ENCODE measurements at places on chromosomes 3 and 15. TPM values are rescaled to one million over a fixed set of nuclear protein-coding genes. Genes with fewer than 3 reads are reported as not detected.

PLCB2 gene
- 120 TPM for total RNA-seq

DNA sequence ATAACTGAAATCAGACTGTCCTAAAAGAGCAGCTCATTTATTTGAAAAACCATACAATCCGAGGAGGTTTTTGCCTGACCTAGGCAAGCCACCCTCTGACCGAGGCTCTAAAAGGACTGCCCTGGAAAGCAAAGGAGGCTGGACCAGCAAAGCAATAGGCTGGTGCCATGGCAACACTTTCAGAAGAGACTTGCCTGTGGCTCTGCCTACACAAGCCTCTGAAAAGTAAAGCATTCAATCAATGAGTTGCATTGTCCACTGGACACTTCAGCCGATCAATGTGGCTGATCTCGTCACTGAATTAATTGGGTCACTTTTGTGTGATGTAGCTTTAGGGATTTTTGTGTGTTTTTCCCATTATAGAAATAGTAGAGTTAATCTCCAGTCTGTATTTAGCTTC lies 99.1 kb upstream of the SEMA6D start:
- DNase-seq: no peak

DNA sequence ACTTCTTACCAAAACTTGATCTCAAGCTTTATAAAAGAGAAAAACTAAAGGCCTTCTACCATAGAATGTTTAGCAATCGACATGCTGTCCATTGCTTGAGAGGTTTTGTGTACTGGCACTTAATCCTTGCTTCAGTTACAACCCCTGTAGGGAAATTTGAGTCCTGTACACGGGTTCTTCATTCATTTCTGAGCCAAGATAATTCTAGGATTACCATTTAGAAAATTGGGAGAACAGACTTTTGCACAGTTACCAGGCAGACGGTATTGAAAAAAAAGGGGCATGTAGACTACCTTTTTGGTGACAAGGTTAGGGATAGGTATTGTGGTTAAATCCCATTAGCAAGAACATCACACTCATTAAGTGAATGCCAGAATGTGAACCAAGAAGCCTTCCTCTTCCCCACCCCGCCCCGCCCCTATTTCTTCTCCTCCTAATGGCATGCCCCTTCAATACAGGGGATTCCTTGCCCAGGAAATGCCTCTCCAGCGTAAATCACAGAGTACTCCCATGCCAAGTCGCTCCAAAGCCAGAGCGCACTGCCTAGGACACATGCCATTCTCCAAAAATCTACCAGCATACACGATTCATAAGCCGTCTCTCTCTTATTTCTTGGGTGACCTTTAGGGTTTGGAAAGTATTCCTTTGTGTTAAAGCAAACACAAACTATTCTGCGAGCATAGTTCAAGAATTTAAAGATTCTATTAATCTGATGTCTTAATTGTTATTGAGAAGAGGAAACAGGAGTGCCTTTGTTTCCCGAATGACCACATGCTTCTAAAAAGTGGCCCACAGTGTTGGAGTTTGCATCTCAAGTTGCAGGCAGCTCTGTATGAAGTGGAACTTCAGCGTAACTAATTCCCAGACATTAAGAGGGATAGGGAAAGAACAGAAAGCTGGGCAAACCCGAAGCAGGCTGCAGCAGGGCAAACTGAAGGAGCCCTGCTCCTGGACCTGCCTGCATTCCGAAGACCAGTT lies 164.0 kb upstream of the NR2F2 start:
- DNase-seq: no peak

ATP2B2 gene
- total RNA-seq: not detected

CELF6 gene
- 0.33 TPM for total RNA-seq

DNA sequence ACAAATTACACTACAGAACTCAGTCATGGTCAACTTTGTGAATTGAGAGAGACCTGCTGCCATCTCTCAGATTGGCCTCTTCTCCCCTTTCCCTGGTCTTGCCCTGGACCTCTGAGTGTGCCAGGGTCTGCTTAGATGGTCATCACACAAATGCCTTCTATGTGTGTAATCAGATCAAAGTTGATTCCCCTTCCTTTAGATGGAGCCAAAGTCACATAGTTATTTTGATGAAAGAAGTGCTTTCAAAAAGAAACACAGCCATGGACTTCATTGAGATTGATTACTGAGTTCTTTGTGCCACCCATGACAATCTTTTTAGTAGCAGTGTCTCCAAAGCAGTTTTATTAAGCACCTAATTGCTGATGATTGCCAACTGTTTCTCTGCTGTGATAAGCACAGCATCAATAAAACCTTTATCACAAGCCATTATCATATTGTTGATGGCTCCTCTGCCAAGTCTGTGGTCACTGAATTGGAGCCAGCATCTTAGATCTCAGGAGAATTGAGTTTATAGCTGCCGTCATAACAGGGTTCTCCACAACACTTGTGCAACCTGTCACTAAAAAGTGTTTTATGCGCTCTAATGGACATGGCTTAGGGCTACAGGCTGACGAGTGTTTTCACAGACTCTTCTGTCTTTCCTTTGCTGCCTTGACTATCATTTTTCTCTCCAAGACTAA lies 149.7 kb upstream of the NUDT16 start:
- no peak for DNase-seq

GRCh38 chr3:156604064-156604641 lies 49.2 kb upstream of the SSR3 start:
- DNase-seq: no peak

- DNase-seq: peak; percentile 74
Observed at GRCh38 chr3:52934630-52935530, 37.5 kb upstream of the STIMATE start.

- DNase-seq: no peak
Observed at GRCh38 chr3:42732196-42732828, 29.7 kb upstream of the HHATL start.

GRCh38 chr3:113698956-113699355 lies 2.5 kb upstream of the USF3 start:
- DNase-seq: no peak

EDEM1 gene
- total RNA-seq: 79.0 TPM

HERC2 gene
- 41.6 TPM for total RNA-seq

- DNase-seq: no peak
Observed at GRCh38 chr15:66184936-66185790, 68.4 kb downstream of the MEGF11 start.

DNA sequence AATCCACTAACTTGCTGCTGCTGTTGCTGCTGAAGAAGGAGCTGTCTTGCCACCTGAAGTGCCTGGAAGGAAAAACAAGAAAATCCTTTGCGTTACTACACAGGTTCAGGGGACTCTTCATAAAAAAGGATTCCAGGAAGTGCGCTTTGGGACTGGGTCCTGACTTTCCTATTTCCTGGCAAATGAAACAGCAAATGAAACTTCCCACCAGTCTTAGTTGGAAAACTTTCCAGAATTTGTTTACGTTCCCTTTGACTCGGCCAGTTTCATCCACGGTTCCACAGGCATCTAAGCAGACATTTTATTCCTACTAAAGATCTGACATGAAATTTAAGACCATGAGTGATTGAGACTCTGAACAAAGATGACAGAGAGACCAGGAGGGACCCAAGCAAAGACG lies 471.0 kb downstream of the FOXP1 start:
- DNase-seq: no peak

GRCh38 chr3:153442386-153442785 lies 280.4 kb downstream of the RAP2B start:
- no peak for DNase-seq

HAPLN3 gene
- 49.1 TPM for total RNA-seq

GOLGA6D gene
- 0.12 TPM for total RNA-seq

DNA sequence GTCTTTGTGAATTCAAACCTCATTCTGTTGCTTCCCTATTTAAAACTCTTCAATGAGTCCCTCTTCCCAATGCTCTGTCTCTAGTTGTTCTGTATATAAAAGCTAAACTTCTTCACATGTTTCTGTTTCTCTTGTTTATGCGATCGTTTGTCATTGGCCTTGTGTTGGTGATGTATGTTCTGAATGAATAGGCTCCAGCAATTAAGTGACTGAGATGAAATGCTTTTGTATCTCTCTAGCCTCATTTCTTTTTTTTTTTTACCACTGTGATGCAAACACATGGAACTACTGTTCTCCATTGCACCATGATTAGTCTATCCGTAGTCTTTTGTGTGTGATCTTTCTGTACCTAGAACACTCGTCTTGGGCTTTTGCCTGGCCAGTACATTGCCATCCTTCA lies 380.5 kb upstream of the TPRG1 start:
- no peak for DNase-seq
